ENCODE measurements at places on chromosomes 12 and 14. TPM values are rescaled to one million over a fixed set of nuclear protein-coding genes. Genes with fewer than 3 reads are reported as not detected.

DNA sequence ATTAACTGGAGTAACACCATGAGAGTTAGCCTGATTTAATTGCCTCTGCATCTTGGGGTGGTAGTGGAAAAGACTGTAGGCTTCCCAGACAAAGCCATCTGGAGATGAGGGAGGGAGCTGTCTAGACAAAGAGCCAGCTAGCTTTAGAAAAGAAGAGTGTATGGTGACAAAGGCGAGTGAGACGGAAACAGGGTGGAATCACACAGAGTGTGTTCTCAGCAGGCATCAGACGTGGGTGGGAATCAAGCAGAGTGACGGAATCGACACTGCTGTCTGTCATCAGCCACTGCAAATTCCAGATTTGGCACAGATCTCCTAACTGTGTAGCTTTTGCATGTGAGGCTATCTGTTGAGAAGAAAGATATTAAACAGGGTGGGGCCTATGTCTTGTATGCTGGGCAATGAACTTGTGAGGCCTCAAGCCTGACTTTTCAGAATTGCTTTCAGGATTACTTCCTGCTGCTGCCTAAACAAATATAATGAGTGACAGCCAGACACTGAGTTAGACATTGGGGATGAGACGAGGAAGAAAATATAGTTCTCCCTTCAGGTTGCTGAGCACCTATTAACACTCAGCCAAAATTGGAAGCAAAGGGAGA, 236.5 kb upstream of the GRIP1 start:
- no peak for DNase-seq

- DNase-seq = no peak
Measured at GRCh38 chr14:34662561-34663088, 32.7 kb upstream of the SNX6 start.

DNA sequence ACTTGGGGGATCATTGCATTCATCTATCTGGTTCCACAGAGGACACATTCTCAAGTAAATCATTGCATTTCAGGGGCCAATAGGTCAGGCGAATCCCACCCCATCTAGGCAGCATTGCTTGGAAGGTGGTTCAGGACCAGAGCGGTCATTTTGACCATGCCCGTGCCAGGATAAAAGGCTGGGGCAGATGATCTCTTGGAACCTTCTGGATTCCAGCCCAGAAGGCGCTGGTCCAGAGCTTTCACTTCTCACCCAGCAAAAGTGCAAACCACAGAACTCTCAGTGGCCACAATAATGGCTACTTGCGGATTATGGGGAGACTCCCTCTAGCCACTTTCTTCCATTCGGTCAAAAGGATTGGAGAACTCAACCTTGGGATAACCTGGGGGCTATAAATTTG, 595 bp upstream of the KRT85 start:
- DNase-seq = no peak

GRCh38 chr12:85509081-85509856, 229.2 kb downstream of the ALX1 start:
- DNase-seq = no peak

GRCh38 chr14:98954349-98955000, 317.5 kb downstream of the BCL11B start:
- DNase-seq = no peak

- no peak for DNase-seq
Measured at GRCh38 chr12:50984586-50985298, 32.4 kb downstream of the HIGD1C start.

- DNase-seq = no peak
Measured at GRCh38 chr12:117188961-117189724, 1.1 kb downstream of the FBXO21 start.

- DNase-seq = no peak
Measured at GRCh38 chr12:122937622-122938091, 28.6 kb downstream of the ABCB9 start.

- no peak for DNase-seq
Measured at GRCh38 chr14:81178063-81178462, 42.7 kb downstream of the GTF2A1 start.

DNA sequence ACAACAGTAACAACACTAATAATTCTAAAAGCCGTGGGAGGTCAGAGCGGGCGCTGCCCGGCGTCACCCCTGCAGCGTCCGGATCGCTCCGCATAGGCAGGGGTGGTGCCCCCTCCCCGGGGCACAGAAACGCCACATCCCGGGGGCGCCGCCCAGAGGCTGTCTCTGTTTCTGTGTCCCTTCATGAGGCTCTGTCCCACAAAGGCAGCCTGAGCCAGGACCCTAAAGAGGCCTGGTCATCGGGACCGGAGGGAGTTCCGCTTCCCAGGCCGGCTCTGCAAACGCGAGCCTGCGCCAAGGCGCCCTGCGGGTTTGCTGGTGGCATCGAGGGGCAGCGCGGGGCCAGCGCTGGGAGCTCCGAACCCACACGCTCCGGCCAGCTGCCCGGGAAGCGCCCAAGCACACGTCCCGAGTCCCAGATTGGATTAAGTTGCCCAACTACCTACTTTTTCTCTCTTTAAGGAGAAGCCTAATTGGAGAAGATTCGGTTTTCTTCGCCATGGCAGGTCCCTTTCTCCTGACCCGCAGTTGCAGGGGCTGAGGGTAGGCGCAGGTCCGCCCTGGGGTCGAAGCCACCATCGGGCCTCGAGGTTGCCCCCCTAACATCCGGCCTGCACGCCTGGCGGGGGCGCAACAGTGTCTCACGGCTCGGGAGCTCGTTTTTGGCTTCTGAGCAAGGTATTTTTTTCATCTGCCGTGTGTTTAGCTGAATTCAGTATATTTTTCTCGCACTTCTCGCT, 421.7 kb downstream of the VRK1 start:
- no peak for DNase-seq

- no peak for DNase-seq
Measured at GRCh38 chr12:23767834-23768233, 181.6 kb downstream of the SOX5 start.

- DNase-seq = no peak
Measured at GRCh38 chr14:23633160-23633701, 2.9 kb upstream of the DHRS2 start.

GRCh38 chr12:12646483-12647072, 34.9 kb downstream of the CREBL2 start:
- DNase-seq = no peak

- no peak for DNase-seq
Measured at GRCh38 chr12:124404162-124404784, 109.4 kb downstream of the RFLNA start.

- DNase-seq = no peak
Measured at GRCh38 chr14:77508876-77509275, 10.3 kb upstream of the ISM2 start.

DNA sequence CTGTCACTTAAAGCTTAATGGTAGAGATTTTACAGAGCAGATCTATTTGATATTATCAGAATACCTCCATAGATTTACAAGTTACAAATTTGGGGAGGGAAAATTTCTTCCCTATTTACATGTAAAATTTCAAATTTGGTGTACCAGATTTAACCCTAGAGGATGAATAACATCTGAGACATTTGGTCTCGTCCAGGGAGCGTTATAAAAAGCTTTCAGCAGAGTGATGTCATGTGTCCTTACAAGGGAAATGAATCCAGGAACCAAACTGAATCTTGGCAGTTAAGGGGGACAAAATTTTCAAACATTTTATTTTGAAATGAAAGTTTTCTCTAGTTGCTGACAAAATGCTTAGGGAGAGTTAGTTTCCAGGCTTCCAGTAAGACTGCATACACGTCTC, 4.5 kb upstream of the CDK17 start:
- DNase-seq = no peak

DNA sequence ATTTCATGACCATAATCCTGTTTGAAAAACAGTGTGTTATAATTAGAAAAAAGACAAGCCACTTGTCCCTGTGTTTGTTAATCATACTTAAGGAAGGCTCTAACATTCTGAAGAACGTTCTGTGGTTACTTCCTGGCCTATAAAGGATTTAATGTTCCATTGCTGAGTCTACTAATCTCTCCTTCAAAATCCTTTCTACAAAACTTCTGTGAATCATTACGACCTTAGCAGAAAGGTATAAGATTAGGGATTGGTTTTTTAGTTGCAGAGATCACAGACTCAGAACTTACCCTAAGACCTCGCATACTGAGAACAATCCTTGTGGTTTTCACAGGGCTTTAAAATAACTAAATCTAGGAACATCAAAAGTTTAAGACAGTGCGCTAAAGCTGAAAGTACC, 48.3 kb downstream of the TMCC3 start:
- no peak for DNase-seq

DNA sequence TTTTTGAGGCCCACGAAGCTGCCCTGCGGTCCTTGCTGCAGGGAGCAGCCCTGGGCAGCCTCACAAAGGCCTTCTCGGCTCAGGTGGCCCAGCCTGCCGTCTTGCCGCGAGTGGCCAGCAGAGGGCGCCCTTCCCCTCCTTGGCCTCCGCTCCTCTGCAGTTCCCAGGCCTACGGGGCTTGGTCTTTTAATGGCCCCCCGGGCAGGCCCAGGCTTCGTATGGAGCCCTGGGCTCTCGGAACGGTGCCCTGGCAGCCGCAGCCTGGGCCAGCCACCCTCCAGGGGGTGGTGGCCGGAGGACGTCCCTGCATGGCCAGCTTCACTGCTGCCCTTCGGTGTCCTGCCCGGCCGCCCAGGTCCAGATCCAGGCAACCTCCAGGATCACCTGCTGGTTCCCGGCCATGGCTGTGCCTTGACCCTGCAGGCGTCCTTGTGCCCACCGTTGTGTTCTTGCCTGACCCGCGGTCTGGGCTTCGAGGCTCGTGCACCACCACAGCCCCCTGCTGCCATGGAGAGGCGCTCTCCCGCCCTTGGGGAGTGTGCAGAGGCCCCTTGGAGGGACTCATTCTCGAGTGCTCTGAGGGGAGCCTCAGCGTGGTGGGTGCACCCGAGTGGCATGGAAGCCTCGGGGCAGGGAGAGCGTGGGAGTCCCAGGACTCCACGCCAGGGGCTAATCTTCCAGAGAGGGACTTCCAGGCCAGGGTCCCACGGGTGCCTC, 9.4 kb downstream of the ASPG start:
- DNase-seq = peak; percentile 76

DNA sequence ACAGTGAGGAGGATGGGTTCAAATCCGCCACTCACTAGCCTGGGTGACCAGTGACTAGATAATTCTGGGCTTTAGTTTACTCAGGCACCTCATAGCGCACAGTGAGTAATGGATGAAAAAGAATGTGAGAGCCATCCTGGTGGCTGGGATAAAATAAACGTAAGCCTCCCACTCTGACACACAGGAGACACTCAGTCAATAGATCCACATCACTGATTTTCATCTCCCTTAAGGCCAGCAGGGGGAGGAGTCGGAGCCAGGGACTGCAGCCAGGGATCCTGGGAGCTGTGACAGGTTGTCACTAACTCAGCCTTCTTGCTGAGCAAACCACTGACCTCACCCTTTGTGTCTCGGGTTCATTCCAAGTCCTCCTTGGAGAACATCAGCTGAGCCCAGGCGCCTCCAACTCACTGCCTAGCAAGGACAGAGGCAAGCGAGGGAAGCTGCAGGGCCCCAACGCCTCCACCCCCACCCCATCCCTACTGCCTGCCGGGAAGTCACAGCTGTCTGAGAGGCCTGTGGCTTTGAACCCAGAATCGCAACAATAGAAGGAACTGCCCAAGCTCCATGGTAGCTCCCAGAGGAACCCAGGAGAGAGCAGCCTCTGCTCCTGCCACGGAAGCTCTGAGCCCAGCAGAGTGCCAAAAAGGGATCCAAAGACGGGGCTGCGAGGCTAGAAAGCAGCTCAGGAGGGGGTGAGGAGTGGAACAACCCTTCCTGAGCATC, 30.7 kb downstream of the PXN start:
- peak; percentile 91 for DNase-seq

DNA sequence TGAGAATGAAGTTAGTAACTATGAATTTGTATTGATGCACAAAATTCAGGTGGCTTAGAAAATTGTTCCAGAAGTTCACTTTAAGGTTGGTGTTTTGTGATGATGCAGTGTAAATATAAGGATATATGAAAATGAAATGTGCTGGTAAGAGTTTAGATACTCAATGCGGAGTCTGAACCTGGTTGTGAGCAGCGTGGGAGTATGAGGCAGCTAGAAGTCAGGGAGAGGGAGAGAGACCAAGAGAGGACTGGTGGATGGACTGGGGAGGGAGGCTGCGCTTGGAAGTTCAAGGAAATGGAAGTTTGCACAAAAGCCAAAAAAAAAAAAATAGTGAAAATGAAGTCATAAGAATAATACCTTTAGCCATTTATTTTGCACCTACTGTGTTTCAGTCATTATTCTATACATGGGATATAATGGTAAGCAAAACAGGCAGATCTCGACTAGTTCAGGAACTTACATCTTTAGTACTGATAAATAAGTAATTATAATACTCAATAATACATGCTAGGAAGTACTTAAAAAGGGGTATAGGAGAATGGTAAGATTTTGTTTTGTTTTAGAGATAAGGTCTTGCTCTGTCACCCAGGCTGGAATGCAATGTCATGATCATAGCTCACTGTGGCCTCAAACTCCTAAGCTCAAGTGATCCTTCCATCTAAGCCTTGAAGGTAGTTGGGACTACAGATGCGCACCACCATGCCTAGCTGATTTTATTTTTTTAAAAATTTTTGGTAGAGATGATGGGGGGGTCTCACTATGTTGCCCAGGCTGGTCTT, 10.0 kb upstream of the RAB21 start:
- no peak for DNase-seq

DNA sequence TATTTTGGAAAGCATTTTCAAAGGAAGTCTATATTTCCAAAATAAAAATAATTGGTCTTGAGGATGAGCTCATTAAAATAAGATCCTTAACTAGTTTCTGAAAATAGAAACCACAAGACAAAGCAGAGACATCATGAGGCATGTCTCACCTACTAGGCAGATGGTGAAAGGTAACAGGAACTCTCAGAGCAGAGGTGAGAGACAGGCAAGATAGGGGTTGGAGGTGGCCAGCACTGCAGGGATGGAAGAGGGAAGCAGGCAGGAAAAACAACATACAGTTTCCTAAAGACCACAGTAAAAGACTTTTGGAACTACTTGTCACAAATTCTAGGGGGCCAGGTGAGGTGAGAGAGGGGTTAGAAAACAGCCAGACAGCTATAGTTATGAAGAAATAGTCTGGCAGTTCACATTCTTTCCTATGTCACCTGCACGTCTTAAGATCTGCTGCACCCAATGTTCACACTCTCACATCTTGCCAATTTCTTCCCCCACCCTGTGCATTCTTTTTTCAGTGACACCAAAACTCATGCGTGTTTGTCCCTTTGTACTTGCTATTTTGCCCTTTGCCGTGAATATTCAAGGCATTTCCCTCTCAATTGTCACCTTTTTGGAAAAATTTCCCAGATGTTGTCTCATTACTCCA, 341.7 kb upstream of the KITLG start:
- no peak for DNase-seq

GRCh38 chr12:114425031-114425626, 19.2 kb upstream of the TBX5 start:
- no peak for DNase-seq

GRCh38 chr12:116153983-116154382, 123.5 kb downstream of the MED13L start:
- no peak for DNase-seq

Gene GALNT6
- 1.7 TPM for total RNA-seq

Gene BATF
- total RNA-seq = 0.84 TPM

Gene SERPINA3
- total RNA-seq = 112 TPM

Gene KRT74
- total RNA-seq = not detected

Gene UTP20
- 5.7 TPM for total RNA-seq

Gene GPR68
- 0.16 TPM for total RNA-seq

Gene OVCH1
- 0.24 TPM for total RNA-seq

Gene FAM181A
- not detected for total RNA-seq

Gene MAP3K9
- total RNA-seq = 1.7 TPM

Gene HCAR1
- 0.08 TPM for total RNA-seq

Gene OR4K13
- not detected for total RNA-seq

Gene MYF5
- total RNA-seq = not detected

Gene RAB3IP
- total RNA-seq = 25.6 TPM

Gene KCNK10
- total RNA-seq = not detected

Gene OR4K1
- total RNA-seq = not detected
